Gastroesophageal sphincter (tissue), 4 donors: ENCODE measurements at places on chromosomes 13 and 19.

DNA sequence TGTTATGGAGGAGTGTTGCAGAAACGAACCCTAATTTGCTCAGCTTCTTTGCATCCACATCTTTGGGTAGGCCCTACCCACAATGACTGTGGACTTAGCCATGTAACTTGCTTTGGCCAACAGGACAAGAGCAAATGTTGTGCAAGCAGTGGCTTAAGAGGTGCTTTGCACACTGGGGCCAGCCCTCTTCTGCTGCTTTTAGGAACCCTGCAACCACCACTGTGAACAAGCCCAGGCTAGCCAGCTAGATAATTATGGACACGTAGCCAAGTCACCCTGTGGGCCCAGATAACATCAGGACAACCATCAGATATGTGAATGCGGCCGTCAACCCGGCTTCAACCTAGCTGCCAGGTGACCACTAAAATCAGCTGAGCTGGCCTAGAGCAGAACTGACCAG lies 17.1 kb downstream of the C19orf47 start:
- ATAC-seq = no peak

- no peak for ATAC-seq
These were observed 56.4 kb upstream of the MIR17HG start for GRCh38 chr13:91291078-91291477.

DNA sequence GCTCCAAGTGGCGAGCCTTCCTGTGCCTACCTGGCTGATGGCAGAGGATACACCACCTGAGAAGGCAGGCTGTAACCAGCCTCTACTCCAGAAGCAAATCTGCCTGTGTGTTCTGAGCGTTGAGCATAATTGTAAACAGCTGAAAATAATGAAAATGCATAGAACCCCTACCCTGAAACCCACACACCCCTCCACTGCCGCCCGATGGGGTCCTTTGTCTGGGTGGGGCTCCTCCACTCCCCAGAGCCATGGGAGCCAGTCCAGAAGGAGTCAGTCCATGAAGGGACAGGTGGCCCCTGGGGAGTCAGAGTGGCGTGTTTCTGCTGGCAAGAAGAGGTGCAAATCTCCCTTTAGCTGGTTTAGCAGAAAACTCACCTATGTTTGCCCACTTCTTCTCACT lies 8.0 kb upstream of the SOX1 start:
- no peak for ATAC-seq

DNA sequence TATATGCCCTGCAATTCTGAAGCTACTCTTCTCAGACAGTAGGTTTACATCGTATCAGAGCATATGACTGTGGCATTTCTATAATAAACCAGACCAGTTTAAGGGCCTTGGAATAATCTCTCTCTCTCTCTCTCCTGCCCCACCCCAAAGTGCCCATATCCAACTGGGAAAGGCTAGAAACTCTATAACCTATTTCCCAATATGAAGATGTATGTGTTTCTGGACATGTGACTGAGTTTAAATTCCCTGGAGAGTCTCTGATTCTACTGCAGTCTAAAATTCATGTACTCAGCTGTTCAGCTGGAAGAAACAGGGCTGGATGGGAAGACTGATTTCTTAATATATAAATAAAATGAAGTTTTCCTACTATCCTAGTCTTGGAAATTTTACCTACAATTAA lies 91.9 kb upstream of the MBNL2 start:
- ATAC-seq = no peak

- peak; percentile 54 for ATAC-seq
These were observed 436 bp upstream of the BBC3 start for GRCh38 chr19:47231215-47232054.

DNA sequence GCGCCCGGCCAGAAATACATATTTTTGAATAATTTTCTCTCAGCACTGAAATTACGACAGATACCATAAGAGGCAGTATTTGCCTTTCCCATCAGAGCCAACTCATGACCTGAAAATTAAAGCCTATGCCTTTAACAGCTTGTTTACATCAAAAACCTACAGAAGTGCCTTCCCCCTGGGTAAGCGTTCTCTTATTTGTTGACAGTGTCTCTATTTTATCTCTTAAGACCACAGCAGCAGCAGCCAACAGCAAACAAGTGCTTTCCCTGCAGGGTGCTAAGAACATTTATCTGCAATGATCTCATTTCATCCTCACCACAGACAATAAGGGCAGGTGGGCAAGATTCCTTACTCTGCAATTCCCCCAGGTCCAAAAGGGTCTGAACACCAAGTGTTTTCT lies 6.0 kb downstream of the AKAP8L start:
- ATAC-seq = no peak

GRCh38 chr19:17244618-17245534 lies 843 bp downstream of the NR2F6 start:
- ATAC-seq = peak; percentile 9

DNA sequence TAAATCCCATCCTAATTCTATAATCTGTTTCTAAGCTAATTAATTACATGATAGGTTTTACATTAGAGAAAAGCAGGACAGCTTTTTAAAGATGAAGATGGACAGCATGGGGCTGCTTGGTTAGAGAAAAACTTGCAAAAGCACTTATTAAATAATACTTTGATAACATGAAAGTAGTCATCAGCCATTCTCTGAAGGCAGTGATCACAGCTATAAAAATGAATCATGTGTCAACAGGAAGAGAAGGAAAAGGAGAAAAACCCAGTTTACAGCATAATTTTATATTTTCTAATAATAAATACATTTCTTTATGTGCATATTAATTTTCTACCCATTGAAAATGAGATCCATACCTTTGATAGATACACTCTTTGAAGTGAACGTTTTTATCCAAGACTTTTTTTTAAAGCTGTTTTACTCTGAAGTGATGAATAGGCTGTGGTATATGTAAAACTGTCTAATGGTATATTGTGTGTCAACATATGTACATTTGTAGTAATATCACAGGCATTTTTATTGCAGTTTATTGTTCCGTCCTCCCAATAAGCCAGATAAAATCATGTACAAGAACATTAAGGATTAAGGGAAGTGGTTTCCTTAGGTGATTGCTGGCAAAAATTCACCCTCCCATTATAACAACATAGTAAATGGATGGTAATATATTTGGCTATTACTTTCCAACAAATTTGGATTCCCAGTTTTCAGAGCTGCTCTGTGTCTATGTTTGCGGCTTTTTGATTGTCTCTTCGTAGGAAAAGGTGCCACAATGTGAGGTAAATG lies 1.3 kb upstream of the KLF5 start:
- ATAC-seq = no peak

DNA sequence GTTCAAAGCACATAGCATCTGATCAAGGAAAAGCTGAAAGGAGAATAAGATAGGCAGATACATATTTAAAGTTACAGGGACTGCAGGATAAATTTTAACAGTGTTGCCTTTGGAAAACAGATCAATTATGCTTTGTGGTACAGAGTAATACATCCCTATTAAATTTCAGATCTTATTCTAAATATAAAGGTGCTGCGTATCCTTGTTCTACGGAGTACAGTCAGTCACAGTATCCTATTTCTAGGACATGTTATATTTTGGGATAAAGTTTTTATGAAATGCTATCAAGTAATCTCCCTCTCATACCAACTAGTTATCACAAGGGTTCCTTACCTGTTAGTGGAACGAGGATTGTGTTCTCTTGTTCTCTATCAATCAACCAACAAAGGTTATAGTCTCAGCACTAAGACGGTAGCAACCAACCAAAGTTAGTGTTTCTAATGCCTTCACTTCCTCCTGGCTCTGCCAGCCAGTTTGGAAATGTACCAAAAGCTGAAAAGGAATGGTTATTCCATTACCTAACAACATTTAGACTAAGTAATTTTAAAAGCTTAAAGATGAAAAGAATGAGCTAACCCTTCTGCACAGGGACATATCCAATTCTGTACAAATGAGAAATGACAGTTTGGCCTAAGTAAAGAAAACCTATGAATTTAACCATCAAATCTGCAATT lies 35.2 kb downstream of the TSC22D1 start:
- no peak for ATAC-seq

DNA sequence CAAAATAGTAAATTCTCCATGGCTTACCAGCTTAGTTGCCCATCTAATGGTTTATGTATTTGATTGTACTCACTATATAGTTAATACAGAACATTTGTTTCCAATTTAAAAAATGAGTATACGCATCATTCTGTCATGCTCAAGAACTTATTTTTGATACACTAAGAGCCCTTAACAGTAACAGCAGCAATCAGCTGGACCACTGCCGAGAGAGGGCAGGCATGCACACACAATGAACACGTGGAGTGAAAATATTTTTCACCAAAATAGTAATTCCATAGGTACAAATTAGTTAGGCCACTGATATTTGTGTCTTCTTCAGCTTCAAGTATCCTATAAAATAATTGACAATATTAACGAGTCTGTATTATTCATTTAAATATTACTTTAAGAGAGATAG lies 109.9 kb downstream of the KLF12 start:
- no peak for ATAC-seq
